GM23338 (cell line): ENCODE measurements at places on chromosomes 11 and 22.

- no peak for DNase-seq
These were observed 585 bp downstream of the CYB5R3 start for GRCh38 chr22:42648368-42649245.

- no peak for DNase-seq
These were observed 11.9 kb downstream of the SAAL1 start for GRCh38 chr11:18093959-18094358.

GRCh38 chr22:39090426-39091064 is 6.5 kb upstream of the APOBEC3H start:
- no peak for DNase-seq

- DNase-seq = no peak
These were observed 427.9 kb downstream of the JRKL start for GRCh38 chr11:96817482-96818399.

DNA sequence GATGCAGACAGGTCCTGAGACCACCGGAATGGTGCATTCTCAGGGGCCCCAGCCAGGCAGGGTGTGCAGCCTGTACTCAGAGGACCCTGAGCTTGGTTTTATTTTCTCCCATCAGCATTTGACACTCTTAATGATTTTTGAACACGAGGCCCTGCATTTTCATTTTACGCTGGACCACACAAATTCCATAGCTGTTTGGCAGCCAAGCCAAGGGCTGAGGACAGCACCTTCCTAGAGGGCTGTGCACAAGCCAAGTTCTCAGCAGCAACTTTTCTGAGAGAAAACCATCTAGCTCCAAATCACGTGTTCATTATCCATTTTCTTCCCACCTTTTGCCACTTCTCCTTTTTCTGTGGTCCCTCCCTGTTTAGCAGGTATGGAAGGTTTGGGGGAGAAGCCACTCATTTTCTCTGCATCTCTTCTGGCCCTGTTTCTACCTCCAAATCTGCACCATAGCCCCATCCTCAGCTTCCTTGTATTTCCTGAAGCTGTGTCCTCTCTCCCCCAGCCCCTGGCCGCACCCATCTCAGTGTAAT is 60.4 kb downstream of the TRAF6 start:
- no peak for DNase-seq

DNA sequence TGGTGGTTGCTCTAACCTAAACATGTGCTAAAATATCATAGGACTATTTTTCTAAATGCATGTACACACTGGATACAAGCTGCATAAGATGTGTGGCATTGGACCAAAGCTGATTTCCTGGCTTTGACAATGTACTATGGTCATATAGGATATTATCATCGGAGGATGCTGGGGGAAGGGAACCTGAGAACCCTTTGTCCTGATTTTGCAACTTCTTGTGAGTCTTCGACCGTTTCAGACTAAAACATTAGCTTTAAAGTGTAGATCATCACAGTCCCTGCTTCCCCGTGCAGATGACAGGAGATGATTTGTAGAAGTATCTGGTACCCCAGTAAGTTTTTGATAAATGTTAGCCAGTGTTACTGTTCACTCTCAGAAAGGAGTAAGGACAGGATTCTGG is 554.7 kb downstream of the MIAT start:
- no peak for DNase-seq
